H54 (cell line): ENCODE measurements at places on chromosomes 7 and 10.

DNA sequence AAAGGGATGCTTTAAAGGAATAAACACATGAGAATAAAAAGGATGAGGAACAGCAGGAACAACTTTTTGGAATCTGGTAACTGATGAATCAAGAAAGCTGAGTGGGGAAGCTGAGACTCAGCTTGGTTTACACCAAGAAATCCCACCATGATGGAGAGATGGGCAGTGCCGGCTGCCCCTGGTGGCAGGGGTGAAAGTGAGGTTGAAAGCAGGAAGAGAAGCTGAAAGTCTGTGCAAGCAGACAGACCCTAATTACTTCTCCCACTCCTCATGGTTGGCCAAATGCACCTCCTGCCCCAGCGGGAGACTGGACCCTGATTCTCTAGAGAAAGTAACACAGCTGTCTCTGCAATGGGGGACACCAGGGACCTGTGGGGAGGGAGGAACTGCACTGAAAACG, 57.6 kb upstream of the NANOS1 start:
- no peak for DNase-seq

DNA sequence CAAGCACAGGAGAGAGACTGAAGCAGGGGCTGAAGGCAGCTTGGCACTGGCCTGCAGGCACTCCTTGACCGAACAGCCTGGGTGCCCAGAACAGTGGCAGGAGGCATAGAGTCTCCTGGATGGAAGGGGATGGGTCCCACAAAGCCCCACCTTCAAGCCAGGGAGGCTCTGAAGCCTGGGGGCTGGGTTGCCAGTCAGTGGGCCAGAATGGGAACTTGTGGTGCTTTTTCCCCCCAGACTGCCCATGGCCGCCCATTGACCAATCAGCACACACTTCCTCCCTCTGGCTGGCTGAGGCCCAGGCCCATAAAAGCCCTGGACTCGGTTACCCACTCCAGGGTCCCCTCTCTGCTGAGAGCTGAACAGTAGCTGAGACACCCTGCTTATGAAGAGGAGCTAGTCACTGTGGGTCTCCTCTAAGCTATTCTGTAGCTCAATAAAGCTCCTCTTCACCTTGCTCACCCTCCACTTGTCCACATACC, 109.6 kb downstream of the ELAPOR2 start:
- DNase-seq = no peak

DNA sequence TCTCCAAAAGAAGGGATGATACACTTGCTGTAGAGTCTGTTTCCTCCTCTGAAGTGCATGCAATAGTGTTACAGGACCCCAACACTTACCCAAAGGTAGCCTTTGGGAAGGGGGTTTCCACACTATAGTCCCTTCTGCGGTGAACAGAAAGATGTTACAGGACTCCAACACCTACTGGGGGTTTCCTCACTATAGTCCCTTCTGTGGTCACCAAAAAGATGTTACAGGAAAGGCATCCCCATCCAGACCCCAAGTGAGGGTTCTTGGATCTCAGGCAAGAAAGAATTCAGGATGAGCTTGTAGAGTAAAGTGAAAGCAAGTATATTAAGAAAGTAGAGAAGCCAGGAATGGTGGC, 69.2 kb upstream of the PIK3CG start:
- DNase-seq = no peak

DNA sequence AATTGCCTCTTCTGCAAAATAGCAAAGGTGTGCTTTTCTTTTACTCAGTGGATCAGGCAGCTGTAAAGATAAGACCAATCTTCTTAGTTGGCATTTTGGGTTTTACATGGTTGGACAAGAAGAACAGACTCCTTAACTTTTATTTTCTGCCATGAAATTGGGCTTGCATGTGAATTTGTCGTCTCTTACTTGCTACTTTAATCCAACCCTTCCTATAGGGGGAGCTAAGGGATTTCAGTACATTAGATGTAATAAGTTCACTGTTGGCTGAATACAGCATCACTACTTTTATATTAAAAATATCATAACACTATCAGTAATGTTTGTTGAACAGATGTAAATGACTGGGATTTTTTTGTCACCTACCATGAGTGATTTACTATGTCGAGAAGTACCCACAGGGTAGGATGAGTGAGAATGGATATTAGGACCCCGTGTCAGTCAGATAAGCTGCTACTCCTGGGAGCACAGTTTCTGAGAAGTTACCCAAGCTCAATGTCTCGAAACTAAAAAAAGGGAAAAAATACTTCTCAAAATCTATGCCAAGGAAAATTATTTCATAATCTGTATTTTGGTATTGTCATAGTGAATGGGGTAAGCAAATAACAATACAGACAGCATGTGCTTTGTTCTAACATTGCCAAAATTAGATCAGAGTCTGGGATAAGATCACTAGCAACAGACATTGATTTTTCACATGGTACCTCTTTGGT, 127.4 kb upstream of the AGR3 start:
- DNase-seq = no peak

GRCh38 chr7:75740846-75741497, 2.2 kb upstream of the HIP1 start:
- DNase-seq = no peak

DNA sequence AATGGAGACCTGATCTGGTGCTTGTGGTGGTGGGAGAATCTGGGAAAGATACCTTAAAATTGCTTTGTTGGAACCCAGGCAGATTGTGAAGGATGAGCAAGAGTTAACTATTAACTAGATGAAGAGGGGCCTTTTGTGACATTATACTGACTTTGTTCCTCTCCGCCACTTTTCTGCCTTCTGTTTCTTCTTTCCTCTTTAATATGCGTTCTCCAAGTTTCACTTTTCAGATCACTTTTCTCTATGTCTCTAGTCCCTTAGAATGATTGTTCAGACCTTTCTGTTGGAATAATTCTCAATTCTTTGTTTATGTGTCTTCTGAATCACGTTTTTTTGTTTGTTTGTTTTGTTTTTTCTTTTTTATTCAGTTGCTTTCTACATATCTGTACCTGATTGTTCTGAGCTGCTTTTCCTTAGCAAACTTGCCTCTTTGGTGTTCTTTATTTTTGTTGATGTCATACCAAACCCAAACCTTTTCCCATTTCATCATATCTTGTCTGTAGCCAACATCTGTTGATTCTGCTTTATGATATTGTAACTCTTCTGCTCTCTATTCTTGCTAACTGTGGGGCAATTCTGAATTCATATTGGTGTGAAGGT, 2.8 kb downstream of the BMPR1A start:
- DNase-seq = no peak

DNA sequence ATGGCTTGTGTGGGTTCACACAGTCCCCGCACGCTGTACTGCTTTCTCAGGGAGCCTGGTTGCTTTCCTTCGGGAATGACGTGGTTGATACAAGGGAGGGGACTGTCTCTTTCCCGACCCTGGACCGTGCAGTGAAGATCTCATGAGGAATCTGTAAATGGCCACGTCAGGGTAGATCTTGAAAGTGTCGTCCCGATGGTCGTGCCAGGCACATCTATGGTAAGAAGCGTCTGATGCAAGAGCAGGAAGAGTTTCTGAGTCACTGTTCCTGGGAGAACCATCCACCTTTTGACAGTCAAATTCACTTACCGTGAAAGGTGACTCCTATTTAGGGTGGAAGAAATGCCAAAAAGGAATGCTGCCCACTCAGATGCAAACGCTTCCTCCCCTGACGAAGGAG, 500.4 kb downstream of the PTPRN2 start:
- DNase-seq = no peak

DNA sequence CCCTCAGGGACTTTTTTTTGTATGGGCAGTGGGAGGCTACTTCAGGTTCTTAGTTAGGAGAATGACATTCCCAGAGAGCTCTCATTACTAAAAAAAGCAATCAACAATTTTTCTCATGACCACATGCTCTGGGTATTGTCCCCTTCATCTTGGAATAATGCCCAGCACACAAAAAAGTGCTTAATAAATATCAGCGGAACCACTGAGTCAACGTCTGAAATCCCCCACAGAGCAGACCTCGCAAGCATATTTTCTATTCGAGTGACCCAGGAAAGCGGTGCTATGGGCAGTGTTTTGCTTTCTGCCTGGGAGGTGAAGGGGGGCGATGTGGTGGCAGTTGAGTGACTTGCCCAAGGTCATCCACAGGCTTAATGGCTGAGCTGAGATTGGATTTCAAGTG, 493.4 kb upstream of the ZMIZ1 start:
- no peak for DNase-seq

DNA sequence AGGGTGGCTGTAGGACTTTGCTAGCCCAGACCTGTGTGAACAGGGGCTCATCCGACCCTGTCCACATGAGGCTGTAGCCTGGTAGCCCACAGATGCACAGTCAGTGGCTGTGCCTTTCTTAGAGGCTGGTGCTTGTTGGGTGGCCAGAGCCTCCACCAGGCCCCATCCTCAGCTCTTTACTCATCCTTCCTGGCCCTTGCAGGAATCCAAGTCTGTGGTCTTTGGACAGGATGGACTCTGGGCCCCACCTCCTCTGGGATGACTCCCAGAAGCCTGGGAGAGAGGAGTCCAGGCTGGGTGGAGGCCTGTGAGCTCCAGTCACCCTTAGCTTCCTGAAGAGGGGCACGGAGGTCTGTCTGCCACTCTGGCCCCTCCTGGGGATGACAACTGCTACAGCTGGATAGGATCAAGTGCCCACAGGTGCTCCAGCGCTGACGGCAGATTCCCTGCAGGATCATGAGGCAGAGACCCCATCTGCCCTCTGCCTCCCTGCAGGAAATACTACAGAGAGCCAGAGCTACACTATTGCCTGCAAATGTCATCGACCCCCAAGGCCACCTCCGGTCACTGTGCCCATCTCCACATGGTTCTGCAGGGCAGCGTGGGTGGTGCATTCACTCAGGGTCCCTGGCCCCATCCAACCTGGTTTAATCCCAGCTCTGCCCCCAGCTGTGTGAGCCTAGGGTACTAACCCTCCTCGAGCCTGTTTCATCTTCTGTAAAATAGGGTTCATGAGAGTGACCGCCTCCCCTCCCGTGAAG, 114.5 kb downstream of the PTPN20 start:
- peak; percentile 52 for DNase-seq

DNA sequence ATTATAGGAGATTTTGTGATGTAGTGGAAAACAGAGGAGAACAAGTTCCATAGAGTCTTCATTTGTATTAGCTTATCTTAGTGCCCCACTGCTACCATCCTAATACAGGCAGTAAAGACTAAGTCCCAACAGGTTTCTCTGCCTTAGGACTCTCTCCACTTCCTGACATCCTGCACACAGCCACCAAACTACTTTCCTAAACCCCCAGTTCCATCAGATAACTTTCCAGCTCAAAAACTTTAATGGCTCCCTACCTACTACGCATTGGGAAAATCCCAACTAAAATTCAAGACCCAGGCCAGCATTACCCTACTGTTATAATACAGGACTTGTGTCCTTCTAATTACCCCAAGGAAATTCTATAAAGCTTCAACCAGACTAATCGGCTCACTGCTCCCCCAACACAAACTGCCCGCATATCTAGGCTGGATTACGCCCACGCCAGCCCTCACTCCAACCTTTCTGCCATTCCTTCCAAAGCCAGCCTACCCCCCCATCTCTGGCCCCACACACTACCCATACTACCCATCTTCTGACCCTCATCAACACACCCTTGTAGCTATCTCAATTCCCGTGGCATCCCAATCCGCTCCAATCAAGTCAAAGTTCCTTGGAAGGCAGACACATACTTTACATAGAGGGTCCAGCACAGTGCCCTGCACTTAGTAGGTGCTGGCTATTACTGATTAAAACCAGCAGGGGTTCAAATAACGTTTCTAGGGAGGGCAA, 1.4 kb downstream of the IDE start:
- DNase-seq = no peak

GRCh38 chr7:79272066-79272669, 181.3 kb downstream of the MAGI2 start:
- DNase-seq = no peak
